Osteoblast (primary cell): ENCODE measurements at places on chromosomes 3 and 15. TPM values are rescaled to one million over a fixed set of nuclear protein-coding genes. Genes with fewer than 3 reads are reported as not detected.

Gene HRG
- not detected in 2 replicates for total RNA-seq

Gene ACTRT3
- 4.3 and 4.7 TPM in 2 replicates for total RNA-seq

Gene IL17RC
- 42.1 and 47.0 TPM in 2 replicates for total RNA-seq

Gene GRK7
- not detected in 2 replicates for total RNA-seq

Gene IMPG2
- total RNA-seq: 0.29 and 0.36 TPM in 2 replicates

Gene MITF
- total RNA-seq: 11.6 and 16.2 TPM in 2 replicates

Gene CYP11A1
- total RNA-seq: 1.4 and 2.1 TPM in 2 replicates

Gene ADAMTS9
- total RNA-seq: 2.7 and 4.0 TPM in 2 replicates

Gene AHSG
- total RNA-seq: not detected in 2 replicates
